ENCODE measurements at places on chromosomes 13 and 19. TPM values are rescaled to one million over a fixed set of nuclear protein-coding genes. Genes with fewer than 3 reads are reported as not detected.

FFAR2 gene
- total RNA-seq = not detected

MISP3 gene
- 5.2 TPM for total RNA-seq

U2AF2 gene
- total RNA-seq = 259 TPM

FFAR3 gene
- not detected for total RNA-seq

DNA sequence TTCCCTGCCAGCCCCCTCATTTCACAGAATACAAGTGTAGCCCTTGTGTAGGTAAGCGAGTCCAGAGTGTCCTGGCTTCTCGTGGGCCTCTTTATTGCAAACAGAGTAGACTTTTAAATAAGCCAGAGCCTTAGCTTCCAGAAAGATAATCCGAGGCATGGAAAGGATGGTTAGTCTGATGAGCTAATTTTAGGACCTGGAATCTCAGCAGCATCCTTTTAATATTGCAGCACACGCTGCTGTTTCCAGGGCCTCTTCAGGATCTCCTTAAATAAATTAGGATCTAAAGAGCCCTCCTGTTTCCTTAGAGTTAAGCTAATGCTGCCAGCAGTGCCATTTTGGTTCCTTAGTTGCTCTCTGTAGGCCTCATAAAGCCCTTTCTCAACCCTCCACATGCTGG, 99.2 kb downstream of the RFC3 start:
- no peak for DNase-seq

DNA sequence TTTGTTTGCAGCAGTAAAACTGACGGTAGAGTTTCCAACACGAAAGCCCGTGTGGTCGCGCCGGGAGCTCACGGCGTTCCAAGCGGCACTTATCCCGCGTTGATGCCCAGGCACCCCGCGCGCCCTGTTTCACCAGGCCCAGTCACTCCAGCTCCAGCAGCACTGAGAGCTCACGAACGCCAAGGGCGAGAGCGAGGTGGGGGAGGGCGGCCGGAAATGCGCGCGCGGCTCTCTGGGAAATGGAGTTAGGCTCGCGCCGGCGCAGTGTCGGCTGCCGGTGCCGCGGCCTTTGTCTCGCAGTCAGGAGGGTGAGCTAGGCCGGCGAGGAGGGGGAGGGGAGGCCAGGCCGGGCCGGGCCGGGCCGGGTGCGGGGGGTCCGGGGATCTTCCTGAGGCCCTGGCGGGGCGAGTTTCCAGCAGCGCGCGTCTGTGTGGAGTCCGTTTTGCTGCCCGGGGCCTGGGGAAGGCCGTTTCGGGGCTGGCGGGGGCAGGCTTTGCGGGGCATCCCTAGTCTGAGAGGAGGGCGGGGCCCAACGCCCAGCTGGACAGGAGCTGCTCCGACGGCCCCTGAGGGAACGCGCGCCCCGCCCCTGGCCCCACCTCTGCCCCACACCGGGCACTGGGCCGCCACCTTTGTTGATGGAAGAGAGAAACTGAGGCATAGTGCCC, at the start of gene ZNF135:
ZNF135 (plus strand) TSS at position 280 of the 668 bp plus-strand sequence. CDS start 721 bp downstream, outside the sequence.
- DNase-seq = no peak

DNA sequence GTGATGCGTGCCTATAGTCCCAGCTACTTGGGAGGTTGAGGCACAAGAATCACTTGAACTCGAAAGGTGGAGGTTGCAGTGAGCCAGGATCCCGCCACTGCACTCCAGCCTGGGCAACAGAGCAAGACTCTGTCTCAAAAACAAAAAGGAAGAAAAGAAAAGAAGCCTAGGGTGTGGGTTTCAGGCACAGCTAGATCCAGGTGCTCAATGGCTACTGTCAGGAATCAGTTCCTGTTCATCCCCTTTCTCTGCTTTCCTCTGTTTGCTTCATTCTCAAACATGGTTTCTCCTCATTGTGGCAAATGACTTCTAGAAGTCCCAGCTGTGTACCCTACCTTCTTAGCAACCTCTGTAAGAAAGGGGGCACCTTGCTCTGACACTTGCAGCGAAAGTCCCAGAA, 5.9 kb downstream of the CBLC start:
- no peak for DNase-seq

GRCh38 chr13:109741966-109742365, 44.4 kb downstream of the IRS2 start:
- DNase-seq = no peak

- DNase-seq = no peak
These were observed 271.5 kb downstream of the PCDH9 start for GRCh38 chr13:66958611-66959010.

DNA sequence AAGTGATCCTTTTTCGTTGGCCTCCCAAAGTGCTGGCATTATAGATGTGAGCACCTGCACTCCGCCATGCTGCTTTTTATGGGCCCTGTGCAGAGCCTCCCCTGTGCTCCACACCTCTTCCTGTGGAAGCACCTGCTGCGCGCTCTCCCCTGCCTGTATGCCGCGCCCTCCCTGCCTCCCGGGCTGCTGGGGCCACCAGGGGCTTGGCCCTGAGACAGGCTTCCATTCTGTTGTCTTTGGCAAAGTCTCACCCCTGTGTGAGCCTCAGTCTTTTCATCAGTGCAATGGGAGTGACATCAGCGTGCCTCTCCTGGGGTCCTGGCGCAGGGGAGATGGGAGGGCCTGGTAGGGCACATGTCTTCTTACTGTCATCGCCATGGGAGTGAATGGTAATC, 1.3 kb downstream of the FAM174C start:
- DNase-seq = no peak

GRCh38 chr19:4510435-4511255, 7.6 kb downstream of the PLIN4 start:
- no peak for DNase-seq

DNA sequence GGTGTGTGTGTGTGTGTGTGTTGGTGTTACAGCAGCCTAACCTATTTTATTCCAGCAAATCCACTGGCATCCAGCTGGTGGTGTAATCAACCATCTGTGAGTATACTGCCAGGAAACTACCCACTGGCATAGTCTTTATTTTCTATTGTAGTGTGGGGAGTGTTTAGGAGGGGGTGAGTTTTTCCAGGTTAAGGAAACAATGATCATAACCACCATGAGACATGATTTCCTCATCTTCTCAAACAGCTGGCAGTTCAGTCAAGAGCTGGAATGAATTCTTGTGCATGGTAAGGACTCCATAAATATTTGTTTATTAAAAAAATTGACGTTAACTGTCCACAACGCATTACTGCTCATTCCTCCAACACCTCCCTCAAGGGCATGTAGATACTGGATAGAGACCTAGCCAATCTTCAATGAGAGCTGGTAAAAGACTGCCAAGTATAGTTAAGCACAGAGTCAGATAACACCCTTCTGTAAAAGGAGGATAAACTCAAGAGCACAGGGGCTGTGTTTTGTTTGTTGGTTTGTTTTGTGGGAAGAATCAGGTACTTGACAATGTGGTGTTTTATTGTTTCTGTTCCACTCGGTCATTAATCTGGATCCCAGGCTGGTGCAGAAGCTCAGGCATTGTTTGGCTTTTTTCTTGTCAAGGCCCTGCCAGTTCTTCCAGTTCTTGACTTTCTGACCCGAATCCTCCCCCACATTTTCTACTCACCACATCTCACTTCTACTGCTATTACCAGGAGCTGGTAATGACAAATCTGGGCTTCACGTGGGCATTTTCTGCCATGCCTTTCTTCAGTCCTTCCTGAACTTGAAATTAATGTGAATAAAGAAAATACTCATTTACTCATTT, 31.6 kb upstream of the SLC46A3 start:
- DNase-seq = no peak

All from HCT116 (cell line).